Hematopoietic multipotent progenitor cell (in vitro differentiated cells): ENCODE measurements at places on chromosomes 2 and 18.

- DNase-seq = peak; percentile 16
Observed at GRCh38 chr2:86518481-86518880, 44.8 kb downstream of the CHMP3 start.

DNA sequence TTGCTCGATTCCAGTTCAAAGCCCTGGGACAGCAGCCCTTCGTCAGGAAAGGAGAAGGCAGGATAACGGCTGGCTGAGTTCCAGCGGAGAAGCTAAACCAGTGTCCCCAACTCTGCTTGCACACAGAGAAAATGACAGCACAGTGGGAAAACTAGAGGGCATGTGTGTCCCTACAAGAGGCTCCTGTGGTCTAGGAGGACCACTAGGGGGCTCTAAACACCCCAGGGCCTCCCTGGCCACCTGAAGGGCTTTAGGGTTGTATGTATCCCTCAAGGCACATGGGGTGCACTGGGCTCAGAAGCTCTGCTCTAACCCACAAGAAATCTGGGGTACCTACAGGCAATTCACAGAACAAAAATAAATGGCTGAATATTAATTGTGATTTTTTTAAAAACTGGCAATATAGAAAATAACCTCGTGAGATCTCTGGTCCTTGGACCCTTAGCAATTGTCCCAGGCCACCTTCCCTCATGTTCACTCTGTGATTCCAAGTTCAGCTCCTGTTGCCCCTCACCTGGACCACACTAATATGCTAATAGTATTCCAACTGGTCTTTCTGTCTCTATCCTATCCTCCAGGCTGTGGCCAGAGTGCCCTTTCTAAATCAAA lies 17.5 kb downstream of the STAT1 start:
- DNase-seq = peak; percentile 63

DNA sequence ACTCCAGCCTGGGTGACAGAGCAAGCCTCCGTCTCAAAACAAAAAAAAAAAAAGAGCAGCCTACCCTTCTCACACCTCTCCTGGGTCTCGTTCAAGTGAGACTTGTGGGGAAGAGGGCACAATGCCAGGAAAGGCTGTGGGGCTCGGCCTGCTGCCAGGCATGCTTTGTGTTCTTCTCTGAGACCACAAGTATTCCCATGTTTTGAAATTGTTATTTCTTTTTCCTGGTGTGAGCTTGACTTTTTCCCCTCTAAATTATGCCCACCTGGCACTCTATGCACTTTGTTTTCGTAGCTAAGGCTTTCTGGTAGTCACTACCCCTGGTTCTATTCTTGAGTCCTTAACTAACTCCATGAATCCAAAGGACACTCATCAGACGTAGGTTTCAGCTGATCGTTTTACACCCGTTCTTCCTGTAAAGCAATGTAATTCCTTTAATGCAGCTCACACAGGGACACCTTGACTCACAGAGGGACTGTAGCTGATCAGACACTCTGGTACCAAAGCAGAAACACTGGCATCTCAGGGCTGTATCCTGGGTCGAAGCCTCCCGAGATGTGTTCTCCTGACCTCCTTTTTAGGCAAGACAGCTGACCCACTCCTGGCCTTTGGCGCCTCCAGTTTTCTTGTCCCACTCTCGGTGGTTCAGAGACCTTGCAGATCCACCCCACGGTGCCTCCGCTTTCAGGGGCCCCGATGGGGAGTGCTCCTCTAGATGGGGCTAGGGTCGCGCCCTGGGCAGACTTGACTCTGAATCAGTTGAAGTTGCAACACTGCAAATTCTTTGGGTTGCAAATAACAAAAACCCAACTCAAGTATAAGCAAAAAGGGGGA lies 193.3 kb upstream of the AGAP1 start:
- DNase-seq = no peak

DNA sequence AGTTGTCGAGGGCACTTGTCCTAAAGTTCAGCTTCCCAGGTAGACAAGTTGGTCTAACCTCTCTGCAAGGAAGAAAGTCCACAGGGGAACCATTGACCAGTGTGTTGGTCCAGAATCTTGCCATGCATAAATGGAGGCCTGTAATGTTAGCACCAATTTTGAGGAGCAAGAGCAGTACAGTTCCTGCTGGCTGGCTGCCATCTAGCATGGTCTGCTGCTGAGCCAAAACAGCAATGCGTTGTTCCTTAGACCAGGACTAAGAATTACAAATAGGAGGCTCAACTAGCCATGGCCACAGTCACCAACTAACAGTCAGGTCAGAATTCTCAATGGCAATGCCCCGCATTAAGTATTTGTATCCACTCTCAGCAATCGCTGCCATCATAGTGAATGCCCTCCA lies 72.8 kb upstream of the WIPF1 start:
- no peak for DNase-seq

DNA sequence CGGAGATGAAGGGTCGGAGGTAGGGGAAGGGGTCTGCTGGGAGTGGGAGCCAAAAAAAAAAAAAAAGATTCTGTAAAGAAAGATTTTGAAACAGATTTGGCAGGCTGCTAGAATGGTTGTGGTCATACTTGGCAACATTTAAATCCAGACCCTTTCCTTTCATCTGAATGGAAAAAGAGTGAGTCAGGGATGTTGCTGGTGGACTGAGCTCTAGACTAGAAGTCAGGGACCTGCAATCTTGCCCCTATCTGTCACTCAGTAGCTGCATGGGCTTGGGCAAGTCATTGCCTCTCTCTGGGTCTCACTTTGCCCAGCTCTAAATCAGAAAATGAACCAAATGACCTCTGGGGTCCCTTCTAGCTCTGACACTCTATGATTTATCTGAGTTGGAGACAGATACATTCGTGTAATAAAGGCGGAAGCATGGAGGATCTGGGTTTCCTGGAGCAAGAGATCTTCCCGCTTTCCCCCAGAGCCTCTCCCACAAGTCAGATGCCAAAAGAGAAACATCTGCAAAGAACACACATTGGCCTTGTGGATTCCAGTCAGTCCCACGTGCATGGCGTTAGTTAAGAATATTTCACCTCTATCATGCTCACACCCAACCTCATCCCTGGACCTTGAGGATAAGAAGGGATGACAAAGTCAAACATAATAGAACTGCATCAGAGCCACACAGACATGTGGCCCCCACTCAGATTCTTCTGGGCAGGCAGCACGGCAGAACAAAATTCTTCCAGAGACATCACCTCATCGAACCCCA lies 58.5 kb downstream of the ADD2 start:
- DNase-seq = no peak

- no peak for DNase-seq
Observed at GRCh38 chr2:23475473-23475872, 90.5 kb downstream of the KLHL29 start.

DNA sequence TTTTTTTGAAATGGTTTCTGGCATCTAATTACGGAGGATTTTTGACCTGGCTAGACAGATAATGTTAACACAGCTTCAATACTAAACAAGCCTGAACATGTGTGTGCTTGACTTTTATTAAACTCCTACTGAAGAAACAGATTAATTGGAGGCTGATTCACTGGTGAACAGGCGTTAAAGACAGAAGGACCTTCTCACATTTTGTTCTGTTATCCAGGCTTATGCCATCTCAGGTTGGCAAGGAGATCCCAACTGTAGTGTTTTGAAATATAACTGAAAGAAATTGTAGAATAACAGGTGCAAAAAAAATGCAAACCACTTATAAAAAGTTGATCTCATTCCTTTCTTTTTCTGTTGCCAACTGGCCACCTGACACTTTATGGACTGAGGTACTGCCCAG lies 269.6 kb downstream of the ARHGAP15 start:
- no peak for DNase-seq

DNA sequence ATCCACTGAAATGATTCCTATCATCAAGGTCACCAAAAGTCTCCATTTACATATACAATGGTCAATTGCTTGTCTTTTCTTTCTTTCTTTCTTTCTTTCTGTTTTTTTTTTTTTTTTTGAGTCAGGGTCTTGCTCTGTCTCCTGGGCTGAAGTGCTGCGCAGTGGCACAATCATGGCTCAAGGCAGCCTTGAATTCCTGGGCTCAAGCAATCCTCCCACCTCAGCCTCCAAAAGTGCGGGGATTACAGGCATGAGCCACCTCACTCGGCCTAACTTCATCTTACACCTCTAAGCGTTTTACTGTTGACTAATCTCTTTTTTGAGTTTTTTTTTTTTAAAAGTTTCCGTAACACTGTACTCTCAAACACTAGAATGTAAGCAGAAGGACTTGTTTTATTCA lies 867 bp downstream of the SF3B6 start:
- no peak for DNase-seq
